NCI-H748 treated with DMSO at 0.1 percent for 48 hours (cell line): ENCODE measurements at places on chromosomes 5 and 9.

- no peak for DNase-seq
These were observed 82.0 kb downstream of the FRMD3 start for GRCh38 chr9:83456226-83456625.

- no peak for DNase-seq
These were observed 22.8 kb upstream of the TNFAIP8 start for GRCh38 chr5:119332978-119333401.

DNA sequence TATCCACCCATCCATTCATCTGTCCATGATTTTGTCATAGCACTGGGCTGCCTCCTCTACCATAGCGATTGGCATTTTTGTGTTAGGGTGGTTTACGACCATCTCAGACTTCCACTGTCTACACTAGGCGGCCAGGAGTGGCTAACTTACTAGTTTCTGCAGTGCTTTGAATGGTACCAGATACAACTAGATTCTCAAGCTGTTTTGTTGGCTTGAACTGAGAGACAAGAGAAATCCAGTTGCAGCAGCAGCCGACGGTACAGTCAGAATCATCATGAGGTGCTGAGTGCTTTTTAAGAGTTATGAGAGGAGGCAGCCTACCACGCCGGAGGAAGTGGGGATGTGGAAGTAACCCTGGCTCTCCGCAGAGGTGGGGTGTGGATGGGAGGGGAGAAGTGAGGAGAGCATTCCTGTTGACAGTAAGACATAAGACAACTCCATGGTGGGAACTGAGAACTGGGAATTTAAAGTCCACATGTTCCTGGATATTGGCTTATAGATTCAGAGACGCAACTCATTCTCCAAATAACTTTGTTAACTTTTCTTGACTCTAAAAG, 27.9 kb downstream of the COL5A1 start:
- no peak for DNase-seq

GRCh38 chr9:107177857-107178256, 105.2 kb upstream of the RAD23B start:
- peak; percentile 42 for DNase-seq

- DNase-seq: no peak
These were observed 2.9 kb downstream of the P4HA2 start for GRCh38 chr5:132224716-132225115.

- no peak for DNase-seq
These were observed 20.1 kb downstream of the ALG2 start for GRCh38 chr9:99201603-99202002.

GRCh38 chr9:98310752-98311392, 55.4 kb upstream of the TBC1D2 start:
- no peak for DNase-seq

DNA sequence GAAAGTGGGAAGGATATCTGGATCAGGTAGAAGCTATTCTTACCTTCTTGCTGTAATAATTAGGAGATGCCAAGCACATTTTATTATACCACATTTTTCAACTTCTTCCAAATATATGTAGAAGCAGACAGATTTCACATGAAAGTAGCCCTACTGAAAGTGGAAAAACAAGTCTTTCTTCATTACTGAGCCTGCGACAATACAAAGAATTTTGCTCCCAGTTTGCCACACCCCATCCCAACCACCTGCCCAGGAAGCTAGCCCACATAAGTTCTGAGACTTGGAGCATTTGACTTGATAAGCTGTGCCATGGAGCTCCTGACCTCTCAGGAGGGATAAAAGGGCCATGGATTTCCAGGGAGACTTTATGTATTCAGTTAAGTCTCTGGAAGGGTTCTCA, 249.1 kb upstream of the ADCY2 start:
- peak; percentile 75 for DNase-seq

DNA sequence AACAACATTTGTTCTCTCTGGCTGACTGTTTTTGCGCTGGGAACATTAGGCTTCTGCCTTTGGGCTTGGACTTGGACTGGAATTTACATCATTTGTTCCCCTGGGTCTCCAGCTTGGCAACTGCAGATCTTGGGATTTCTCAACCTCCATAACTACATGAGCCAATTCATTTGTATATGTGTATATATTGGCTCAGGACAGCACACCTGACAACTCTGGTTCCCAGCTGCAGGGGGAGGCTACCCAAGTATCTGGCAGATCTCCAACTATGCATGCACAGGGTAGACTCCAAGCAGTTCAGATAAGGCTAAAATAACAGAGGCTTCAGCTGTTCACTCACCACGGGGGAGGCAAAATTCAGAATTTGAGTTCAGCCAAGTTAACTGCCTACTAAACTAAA, 31.6 kb upstream of the F2RL1 start:
- DNase-seq: no peak
